ENCODE measurements at places on chromosomes 4 and X.

DNA sequence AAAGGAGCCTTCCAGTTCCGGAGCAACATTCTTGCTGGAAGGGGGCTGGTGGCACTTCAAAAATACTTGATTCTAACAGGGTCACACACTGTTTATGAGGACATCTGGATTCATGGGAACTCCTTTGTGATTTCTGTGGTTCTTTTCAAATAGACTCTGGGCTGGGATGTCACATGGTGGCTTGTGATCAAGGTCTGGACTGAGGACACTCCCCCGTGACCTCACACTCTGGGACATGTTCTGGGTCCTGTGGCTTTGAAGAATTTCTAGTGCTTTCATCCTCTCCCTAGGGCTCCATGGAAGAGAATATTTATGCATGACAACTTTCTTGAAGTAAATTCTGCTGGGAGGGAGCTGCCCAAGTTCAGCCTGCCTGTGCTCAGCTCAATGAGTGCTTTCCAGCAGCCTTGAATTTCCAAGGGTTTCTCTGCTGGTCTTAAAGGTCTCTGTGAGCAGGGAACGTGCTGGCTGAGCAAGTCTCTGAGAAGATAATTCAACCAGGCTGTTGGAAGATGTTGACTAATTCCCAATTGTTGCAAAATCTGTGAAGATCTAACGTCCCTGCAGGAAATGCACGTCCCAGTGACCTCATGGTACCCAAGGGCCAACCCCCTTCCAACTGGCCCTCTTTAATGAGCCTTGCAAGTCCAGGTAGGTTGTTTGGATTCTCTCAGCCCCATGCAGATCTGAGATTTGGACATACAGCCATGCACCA is 36.3 kb downstream of the GPR143 start:
- DNase-seq = no peak
- H3K4me3 ChIP-seq = no peak overlapping the region
- peaks cover 2% of the 10 kb centered on the region for H3K27me3 ChIP-seq
- peaks cover 3% of the 10 kb centered on the region for H3K36me3 ChIP-seq
- no peaks in the 10 kb centered on the region for H3K4me1 ChIP-seq
- H3K27ac ChIP-seq = no peak overlapping the region

GRCh38 chrX:45788941-45789348 is 588.3 kb upstream of the DIPK2B start:
- peak overlapping the region; percentile 50 for H3K27ac ChIP-seq
- no peaks in the 10 kb centered on the region for H3K27me3 ChIP-seq

DNA sequence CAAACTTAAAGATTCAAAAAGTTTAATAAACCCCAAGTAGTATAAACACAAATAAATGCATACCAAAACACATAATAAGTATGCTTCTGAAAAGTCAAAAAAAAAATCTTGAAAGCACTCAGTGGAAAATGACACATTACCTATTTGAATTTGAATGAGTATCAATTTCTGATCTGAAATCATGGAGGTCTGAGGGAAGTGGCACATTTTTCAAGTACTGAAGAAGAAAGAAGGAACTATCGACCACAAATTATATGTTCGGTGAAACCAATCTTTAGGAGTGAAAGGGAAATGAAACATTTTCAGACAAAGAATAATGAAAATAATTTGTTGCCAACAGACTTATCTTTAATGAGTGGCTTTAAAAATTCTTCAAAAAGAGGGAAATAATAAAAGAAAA is 12.1 kb upstream of the F9 start:
- H3K4me1 ChIP-seq = no peaks in the 10 kb centered on the region
- no peaks in the 10 kb centered on the region for H3K36me3 ChIP-seq
- H3K27ac ChIP-seq = no peak overlapping the region
- no peak overlapping the region for H3K4me3 ChIP-seq
- DNase-seq = no peak

GRCh38 chrX:10208953-10209352 is 52.2 kb downstream of the CLCN4 start:
- H3K4me1 ChIP-seq = no peaks in the 10 kb centered on the region
- no peaks in the 10 kb centered on the region for H3K36me3 ChIP-seq
- no peak overlapping the region for H3K27ac ChIP-seq
- H3K4me3 ChIP-seq = no peak overlapping the region
- H3K27me3 ChIP-seq = no peaks in the 10 kb centered on the region
- no peak for DNase-seq

DNA sequence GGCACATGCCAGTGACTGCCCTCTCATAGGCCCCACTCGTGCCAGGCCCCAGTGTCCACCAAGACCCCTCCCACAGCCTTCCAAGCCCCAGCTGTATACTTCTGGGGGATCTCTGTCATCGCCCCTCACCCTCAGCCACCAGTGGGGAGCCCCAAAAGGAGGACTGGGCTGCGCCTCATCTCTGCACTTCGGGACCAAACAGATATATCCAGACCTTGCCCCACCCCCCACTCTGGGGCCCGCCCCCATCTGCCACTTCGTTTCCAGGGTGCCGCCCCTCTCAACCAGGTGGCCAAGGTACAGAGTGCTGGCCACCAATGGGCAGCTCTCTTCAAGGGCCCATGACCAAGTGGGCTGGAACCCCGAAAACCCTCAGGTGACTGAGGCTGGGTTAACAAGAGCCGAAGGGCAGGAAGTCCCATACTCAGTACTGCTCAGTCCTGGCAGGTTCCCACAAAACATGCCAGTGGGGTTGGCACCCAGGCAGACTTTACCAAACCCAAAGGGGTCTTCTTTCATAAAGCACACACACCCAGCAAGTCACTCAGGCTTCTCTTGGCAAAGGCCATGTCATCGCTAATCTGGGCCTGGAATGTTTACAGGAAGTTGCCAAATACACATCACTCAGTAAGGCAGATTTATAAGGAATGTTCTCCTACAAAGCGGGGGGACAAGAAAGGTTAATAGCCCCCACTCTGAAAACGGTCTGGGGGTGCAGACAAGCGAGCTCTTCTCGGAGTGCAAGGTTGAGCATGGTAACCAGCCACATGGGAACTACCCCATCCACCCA is 4.4 kb downstream of the ZFYVE28 start:
- H3K27ac ChIP-seq = peak overlapping the region; percentile 96
- peaks cover 15% of the 10 kb centered on the region for H3K27me3 ChIP-seq
- peak overlapping the region; percentile 63 for H3K4me3 ChIP-seq
- H3K36me3 ChIP-seq = no peaks in the 10 kb centered on the region
- peak; percentile 44 for DNase-seq
- peaks cover 54% of the 10 kb centered on the region for H3K4me1 ChIP-seq

DNA sequence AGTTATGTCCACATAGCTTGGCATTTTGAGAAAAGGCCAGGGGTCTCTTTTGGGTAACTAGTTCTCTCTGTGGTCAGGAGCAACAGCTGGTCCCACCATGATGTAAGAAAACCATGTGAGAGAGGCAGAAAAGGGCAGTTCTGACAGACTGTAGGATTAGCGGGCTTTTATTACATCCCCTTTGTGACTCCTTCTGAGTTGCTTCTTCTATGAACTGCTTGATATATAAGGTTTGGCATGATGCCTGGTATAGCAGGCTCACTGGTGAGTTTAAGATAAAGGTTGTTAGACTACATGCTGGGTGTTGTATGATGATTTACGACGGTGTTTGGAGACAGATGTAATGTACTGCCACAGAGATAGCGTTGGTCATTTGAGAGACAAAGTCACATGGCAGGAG is 2308.1 kb upstream of the AGA start:
- no peaks in the 10 kb centered on the region for H3K27me3 ChIP-seq
- DNase-seq = no peak
- no peaks in the 10 kb centered on the region for H3K4me1 ChIP-seq
- H3K36me3 ChIP-seq = no peaks in the 10 kb centered on the region
- no peak overlapping the region for H3K4me3 ChIP-seq
- no peak overlapping the region for H3K27ac ChIP-seq
